CD4-positive, alpha-beta T cell treated with Interleukin-15 for 1 hour (primary cell): ENCODE measurements at places on chromosomes 3 and 15.

DNA sequence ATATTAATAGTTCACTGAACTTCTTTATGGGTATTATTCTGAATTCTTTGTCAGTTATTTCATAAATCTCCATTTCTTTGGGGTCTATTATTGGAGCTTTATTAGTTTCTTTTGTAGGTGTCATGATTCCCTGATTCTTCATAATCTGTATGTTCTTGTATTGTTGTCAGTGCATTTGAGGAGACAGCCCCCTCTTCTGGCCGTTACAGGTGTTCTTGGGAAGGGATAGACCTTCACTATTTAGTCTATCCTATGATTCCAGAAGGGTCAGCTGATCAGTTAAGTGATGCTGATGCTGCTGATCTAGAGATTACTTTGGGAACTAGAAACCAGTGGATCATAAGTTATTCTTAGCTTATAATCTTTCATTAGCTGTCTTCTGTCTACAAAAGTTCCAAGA is 34.9 kb downstream of the TMEM39A start:
- DNase-seq: no peak

- no peak for DNase-seq
Observed at GRCh38 chr3:103218146-103218545, 783.3 kb downstream of the ZPLD1 start.

GRCh38 chr15:77019521-77020331 is 24.8 kb downstream of the PSTPIP1 start:
- DNase-seq: peak; percentile 10

DNA sequence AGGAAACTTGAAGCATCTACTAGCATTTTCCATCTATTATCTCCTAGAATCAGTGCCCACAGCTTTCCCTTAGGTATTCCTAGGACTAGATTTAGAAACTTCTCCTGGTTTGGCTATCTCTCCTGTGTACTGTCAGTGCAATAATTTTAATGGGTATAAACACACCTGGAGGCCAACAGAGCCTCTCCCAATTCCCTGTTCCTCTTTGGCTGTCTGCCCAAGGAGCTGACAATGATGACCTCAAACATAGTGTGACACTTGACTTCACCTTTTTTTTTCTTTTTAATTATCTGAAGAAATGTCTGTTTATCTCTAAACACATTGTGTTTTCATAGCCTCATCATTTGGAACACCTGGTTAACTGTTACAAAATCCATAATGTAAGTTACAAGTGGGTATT is 754.5 kb upstream of the ALCAM start:
- no peak for DNase-seq

DNA sequence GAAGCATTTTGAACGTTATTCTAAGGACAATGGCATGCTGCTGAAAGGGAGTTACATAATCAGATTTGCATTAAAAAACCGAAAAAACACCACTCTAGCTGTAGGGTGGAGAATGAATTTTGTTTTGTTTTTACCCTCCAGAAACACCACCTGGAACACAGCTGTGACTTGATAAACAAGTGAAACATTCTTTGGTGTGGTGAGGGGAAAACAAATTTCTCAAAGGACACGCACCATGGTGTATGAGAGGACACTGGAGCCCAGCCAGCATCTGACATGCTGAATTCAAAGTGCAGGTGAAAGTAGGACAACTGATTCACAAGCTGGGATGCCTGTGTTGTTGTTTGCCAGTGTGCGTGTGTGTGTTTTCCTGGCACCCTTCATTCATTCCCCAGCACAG is 554.5 kb upstream of the TBL1XR1 start:
- no peak for DNase-seq

DNA sequence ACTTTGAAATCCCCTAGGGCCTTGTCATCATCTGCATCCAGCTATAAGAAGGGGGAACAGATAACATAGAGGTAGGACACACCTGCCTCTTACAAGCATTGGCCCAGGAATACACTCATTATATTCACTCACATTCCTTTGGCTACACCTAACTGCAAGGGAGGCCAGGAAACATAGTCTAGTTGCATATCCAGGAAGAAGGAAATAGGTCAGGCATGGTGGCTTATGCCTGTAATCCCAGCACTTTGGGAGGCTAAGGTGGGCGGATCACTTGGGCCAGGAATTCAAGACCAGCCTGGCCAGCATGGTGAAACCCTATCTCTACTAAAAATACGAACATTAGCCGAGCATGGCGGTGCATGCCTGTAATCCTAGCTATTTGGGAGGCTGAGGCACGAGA is 48.8 kb downstream of the GTPBP8 start:
- DNase-seq: no peak

DNA sequence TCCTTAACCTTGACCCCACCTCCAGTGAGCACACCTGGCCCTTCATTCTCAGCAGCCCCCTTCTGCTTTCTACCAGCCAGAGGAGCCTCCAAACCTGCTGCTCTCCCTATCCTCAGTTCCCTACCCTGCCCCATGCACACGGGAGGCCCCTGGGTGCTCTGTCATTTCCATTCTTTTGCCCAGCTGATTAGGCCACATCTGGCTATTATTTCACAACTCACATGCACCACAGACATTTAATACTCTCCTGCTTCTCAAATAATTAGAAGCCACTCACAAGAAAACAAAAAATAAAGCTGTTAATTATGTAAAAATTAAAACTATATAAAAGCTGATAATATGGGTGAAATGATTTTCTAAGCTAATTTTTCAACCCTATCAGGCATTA is 50.7 kb downstream of the MYLK start:
- no peak for DNase-seq
